ENCODE measurements at places on chromosomes 11 and 22.

GRCh38 chr11:67111261-67111660, 7.8 kb upstream of the KDM2A start:
- DNase-seq, result peak; percentile 41

GRCh38 chr11:117950993-117951961, 22.1 kb upstream of the TMPRSS13 start:
- no peak for DNase-seq

DNA sequence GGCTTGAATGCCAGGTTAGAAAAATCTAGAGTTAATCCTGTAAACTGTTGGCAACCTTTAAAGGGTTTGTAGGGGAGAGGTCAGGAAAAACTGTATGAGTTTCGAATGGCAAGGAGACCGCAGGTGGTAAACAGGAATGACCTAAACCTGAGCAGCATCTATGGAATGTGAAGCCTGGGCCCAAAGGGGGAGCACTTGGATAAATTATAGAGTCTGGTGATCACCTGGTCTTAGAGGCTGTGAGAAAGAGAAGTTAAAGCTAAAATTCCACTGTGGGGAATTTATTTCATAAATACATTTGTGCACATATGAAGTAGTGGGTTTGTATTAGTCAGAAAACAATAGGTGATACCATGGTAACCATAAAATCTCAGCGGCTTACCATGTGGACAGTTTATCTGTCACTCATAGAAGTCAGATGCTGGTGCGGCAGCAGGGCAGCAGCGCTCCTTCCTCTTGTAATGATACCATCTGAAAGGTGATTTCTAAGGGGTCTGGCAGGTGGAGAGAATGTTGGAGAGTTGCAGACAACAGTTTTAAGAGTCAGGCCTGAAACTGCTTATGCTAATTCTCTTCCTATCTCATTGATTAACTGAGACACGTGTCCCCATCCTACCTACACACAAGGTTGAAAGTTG, 1104.4 kb upstream of the CCDC90B start:
- DNase-seq, result no peak

GRCh38 chr11:116654526-116654925, 118.3 kb downstream of the BUD13 start:
- no peak for DNase-seq

DNA sequence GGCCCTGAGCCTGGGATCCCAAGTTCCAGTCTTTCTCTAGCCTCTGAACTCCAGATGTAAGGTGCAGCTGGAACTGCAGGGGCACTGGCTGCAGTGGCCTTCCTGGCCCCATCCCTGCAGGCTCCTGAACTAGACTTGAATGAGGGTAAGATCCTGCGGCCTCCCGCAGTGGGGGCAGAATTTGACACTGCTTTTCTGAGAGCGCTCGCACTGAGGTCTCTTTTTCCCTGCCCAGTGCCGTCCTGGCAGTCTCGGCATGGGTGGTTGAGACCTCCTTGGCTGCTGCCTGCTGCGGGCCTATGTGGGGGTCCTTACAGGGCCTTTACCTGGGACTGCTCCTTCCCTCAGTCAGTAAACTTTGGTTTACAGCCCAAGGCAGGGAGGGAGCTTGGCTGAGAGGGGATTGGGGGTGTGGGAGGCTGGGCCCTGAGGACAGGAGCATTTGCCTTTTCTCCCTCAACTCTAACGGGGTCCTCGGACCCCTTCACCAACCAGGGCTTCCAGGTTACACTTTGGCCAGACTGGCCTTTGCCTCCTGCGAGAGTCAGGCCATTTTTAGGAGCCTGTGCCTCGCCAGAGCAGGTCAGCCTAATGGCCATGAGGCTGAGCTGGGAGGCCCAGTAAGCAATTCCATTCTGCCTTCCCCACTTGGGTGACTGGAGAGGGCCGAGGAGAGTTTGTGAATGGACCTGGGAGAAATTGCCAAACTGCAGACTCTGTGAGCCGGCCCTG, 35.4 kb downstream of the FAM83F start:
- DNase-seq, result no peak
